ENCODE measurements at places on chromosomes 7 and 10.

- no peak for DNase-seq
Observed at GRCh38 chr10:68402276-68402675, 4.8 kb downstream of the RUFY2 start.

GRCh38 chr7:31420948-31421347, 80.4 kb upstream of the NEUROD6 start:
- DNase-seq: no peak

DNA sequence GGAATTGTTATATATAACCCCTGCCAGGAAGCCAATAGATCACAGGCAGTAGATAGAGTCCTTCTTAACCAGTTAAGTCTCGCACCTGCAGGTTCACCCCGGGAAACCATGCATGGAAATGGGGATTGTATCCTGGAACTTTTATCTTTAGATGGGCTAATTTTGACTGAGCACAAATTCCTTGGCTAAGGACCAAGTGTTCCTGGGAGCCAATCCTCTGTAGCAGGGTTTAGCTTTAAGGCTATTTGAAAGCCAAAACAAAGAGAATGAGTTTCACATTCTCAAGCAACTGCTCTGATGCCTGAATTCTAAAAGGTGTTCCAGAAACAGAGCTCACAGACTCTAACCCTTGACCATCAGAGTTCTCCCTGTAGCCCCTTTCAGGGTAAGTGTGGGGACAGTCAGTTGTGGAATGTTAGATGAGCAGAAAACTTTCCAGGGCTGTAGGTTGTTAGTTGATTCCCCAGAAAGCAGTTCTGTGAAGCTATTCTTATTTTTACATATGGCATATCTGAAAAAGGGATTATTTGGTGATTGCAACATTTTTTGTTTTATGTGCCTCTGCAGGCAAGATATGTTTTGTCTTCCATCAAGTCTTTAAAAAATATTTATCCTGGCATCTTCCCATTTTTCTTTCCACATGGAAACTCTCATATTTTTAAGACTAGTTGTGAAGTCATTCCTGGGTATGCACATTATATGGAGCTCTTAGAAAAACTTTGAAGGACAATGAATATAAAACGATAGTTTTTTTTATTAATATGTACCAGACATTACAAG, 16.2 kb upstream of the NPVF start:
- DNase-seq: no peak

DNA sequence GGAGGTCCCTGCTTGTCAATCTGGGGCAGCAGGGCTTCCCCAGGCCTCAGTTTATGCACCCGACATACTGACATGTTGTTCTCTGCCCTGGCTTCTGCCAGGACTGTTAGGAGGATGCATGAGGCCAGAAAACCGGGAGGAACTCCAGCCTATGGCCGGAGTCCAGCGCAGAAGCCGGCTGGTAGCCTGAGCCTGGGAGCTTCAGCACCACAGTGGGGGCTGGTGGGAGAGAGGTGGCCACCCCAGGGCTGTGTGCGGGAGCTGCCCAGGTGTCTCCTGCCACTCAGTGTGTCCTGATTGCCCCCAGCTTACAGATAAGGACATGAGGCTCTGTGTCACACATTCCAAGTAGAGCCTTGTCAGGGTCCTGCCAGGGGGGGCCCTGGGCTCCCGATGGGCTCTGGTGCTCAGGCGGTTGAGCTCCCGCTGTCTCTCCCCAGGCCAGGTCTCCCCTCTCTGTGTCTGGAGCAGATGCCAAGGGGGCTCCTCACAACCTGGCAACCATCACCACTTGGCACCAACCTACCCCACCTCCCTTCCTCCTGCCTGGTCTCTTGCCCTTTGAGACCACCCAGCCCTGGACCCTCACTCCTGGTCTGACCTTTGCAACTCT, 32.3 kb downstream of the PPIF start:
- no peak for DNase-seq

- DNase-seq: peak; percentile 19
Observed at GRCh38 chr7:26398427-26398755, 106.7 kb downstream of the SNX10 start.

- peak; percentile 27 for DNase-seq
Observed at GRCh38 chr7:142855756-142856564, 1.1 kb downstream of the EPHB6 start.

DNA sequence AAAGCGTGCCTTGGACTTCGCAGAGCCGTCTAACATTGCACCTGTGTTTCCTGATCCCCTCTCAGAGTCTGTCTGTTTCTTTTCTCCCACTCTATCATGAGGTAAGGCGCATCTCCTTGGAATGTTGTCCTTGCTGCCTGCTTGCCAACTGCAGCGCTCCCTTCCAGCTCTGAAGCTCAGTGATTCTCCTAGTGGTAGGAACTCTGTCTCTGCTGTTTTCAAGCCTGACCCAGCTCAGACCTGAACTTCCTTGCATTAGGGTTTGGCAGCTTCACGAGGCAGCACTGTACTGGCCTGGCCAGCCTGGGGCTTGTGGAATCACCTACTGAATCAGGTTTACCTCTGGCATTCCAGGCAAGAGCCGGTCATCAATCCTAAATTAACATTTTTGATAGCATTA, 123.9 kb downstream of the CREB5 start:
- DNase-seq: peak; percentile 17

DNA sequence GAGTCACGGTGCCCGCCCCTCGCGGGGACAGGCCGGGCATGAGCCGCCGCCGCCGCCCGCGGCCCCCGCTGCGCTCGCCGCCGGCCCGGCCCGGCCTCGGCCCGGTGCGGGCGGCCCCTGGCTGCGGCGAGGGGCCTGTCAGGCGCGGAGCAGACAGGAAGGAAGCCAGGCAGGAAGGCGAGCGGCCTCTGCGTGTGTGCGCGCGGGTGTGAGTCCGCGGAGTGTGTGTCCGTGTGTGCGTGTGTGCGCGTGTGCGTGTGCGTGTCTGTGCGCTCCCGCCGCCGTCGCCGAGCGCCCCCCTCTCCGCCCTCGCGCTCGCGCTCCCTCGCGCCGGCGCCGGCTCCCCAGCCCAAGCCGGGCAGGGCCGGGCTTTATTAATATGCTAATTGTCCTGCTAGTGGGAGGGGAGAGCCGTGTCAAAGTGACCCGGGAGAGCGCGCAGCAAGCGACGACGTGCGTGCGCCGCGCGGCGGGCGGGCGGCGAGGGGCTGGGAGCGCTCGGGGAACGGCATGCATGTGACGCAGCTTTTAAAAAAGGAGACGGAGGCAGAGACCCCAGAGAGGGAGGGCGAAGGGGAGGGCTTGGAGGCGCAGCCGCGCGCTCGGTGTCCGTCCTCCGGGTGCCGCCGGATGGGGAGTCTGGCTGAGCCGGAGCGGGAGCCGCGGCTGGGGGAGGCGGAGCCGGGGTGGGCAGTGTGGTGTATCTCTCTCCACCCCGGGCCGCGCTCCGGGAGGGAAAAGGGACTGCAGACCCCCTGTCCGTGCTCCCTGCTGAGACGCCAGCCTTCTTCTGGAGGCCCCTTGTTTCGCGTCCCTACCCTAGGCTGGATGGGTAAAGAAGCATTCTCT, at the start of gene LDB1:
TSS of gene LDB1 (minus strand) at position 227 of the 849 bp plus-strand sequence. CDS start 258 bp downstream, outside the sequence.
- peak; percentile 53 for DNase-seq

- DNase-seq: no peak
Observed at GRCh38 chr10:82942286-82943099, 1067.5 kb downstream of the NRG3 start.

DNA sequence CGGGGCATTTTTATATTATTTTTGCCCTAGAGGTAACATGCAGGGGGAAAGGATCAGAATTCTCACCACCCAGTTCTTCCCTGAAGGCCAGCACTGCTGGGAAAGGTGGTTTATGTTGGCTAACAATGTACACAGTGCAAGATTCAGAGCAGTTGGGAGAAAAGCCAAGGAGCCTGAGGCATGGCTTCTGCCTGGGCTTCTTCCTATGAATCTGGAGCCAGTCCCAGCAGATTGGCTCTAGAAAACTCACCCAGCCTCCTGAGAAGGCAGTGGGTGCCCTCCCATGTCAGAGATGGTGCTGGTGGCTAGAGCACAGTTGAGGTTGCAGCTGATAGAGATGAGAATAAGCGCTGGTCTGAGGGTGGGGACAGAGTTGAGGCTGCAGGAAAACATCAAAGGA, 44.7 kb upstream of the GPR26 start:
- no peak for DNase-seq

DNA sequence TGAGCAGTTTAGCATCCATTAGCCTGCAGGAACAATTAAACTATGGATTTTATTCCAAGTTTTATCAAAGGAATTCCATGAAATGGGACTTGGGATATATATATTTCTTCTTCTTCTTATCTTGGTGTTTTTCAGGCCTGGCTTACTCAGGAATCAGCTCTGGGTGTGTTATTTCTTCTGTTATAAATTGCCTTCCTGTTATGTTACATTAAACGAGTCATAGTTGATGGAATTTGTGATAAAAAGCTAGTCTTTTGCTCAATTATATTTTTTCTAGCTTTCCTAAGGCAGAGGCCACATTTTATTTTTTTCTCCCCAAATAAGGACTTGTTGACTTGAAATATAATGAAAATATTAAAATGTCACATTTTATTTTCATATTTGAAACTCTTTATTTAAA, 141.3 kb downstream of the EPC1 start:
- DNase-seq: no peak

DNA sequence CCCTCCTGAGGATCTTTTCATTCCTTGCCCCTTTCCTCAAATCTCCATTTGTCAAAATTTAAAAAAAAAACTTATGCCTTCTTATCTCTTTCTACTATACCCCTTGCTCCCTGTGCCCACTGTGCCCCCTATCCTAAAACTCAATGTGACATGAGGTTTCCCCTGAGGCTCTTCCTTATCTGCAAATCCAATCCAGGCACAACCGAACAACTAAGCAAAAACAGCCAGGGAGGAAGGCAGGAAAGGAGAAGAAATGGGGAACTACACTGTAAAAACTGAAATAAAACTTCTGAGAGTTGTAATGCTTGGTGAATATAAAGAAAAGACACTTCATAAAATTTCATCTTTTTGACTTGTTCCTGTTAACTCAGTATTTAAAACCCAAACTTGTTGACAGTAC, 54.2 kb downstream of the CRPPA start:
- DNase-seq: no peak

DNA sequence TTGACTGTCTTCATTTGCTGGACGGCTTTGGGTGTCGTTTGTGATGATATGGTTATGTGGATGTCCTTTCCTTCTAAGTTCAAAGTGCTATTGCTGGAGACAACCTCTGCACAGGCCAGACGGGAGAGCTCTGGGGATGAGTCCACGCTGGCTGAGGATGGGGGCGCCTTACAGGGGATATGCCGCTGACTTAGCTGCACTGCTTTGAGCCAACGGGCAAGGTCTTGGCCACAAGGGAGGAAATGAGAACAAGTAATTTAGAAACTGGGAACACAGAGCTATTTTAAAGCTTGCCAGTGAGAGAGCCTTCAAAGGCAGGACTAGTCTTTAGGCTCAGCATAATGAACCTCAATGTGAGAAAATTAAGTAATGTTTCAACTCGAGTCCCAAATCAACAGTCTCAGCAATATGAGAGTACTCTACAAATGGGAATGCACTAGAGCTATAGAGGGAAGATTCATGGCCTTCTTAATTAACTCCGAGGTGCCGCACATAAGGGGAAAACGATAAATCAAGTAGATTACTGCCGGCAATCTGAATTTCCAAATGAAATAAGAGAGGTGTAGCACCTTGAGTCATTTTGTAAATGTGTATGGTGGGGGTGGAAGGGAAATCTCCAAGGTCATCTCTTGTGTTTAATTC, 209.3 kb downstream of the JAZF1 start:
- no peak for DNase-seq

DNA sequence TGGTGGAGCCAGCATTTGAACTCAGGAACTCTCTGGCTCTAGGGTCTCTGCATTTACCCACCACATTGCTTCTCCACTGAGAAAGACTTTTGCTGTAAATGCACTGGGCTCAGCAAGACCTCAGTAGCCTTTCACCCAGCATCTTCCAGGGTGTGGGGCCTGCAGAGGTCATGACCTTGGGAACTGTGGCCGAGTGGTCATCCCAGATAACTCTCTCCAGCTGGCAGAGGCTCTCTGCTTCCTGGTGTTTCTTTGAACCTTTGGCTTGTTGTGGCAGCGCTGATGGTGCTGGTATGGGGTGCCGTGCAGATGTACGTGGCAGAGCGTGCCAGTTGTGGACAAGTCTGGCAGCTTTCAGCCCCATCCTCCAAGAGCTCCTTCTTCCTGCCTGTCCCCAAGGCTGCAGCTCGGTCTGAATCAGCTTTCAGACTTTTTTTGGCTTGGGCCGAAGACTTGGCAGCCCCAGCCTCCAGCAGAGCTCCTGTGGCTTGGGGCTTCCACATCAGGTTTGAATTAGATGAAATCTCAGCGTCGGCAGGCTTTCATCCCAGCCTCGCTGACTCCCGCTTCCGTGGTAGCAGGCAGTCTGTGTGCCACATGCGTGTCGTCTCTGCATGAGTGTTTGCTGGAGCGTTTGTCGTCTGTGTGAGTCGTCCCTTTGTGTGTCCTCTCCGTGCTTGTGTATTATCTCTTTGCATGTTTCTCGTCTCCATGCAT, 21.5 kb downstream of the ADAMTS14 start:
- DNase-seq: no peak

DNA sequence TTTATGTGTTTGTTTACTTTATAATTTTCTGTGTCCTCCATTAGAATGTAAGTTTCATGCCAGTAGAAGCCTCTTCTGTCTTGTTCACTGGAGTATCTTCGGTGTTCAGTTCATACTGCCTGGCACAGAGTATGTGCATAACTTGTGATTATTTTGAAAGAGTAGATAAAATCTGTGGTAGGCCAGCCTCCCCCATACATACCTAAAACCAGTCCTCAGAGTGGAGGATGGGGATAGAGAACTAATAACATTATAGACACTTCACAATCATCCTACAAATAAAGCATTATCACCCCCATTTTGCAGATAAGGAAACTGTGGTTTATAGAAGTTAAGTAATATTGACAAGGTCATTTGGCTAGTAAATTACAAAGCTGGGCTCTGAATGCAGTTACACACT, 28.0 kb downstream of the VIM start:
- DNase-seq: no peak

GRCh38 chr10:119705434-119705831, 20.4 kb upstream of the INPP5F start:
- DNase-seq: no peak

- no peak for DNase-seq
Observed at GRCh38 chr10:109820620-109821405, 102.5 kb downstream of the XPNPEP1 start.

DNA sequence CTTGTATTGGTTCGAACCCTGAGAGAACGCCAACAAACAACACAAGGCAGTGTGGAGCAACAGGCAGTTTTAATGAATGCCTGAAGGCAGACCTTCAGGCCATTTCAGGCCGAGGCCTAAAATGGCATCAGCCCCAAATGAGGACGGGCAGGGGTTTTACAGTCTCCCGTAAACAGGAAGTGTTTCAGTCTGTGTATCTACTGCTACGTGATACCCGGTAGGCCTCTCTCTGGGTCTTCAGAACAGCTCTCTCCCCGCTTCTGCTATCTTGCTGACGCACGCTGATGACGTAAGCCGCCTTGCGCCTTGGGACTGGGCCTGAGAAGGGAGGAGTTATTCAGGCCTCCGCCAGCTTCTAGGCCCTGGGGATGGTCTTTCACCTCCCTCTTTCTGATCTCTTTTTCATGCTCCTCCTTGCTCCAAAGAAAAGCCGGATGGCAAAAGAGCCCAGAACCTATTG, 67.7 kb downstream of the ST8SIA6 start:
- no peak for DNase-seq

GRCh38 chr10:19041171-19041570, 7.4 kb upstream of the MALRD1 start:
- DNase-seq: no peak
